ENCODE measurements at places on chromosomes 1 and 21.

- DNase-seq, result peak; percentile 73
Measured at GRCh38 chr1:89271341-89272015, 1.2 kb downstream of the GBP5 start.

GRCh38 chr1:27301582-27302199 lies 20.3 kb upstream of the TMEM222 start:
- no peak for DNase-seq

- peak; percentile 47 for DNase-seq
Measured at GRCh38 chr1:166836733-166837132, 2.5 kb upstream of the POGK start.

DNA sequence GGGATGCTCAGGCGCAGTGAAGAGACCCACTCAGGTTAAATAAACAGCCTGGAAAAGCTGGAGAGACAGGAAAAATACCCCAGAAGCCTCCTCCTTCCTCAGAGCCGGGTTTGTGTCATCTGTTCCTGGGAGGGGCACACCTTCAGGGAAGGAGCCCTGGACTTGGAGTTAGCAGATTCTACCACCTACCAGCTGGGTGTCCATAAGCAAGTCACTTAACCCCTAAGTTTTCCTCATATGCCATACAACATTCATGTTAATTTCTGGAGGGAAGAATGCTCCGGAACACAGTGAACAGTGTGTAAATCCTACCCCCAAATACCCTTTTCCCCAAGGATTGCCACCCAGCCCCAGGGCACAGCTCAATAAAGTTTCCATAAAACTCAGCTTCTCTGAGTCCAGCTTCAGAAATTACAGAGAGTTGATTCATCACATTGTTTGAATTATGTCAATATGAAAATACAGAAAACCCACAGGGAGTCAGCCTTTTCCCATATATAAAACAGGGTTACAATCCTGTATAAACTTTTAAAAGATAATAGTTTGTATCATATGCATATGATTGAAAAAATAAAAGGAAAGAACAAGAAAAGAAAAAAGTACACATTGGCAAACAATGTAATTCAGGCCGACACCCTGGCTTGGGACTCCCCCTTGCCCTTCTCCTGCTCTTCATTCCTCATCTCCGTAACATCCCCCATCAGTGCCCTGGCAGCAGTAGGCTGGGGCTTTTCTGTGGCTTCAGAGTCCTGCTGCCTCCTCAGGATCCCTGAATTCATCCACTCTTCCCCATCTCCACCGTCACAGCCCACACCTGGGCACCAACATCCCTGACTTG lies 291.8 kb upstream of the USP24 start:
- peak; percentile 40 for DNase-seq

- DNase-seq, result no peak
Measured at GRCh38 chr1:190243056-190243455, 234.6 kb downstream of the BRINP3 start.

GRCh38 chr1:214136324-214136919 lies 144.5 kb upstream of the SMYD2 start:
- no peak for DNase-seq

DNA sequence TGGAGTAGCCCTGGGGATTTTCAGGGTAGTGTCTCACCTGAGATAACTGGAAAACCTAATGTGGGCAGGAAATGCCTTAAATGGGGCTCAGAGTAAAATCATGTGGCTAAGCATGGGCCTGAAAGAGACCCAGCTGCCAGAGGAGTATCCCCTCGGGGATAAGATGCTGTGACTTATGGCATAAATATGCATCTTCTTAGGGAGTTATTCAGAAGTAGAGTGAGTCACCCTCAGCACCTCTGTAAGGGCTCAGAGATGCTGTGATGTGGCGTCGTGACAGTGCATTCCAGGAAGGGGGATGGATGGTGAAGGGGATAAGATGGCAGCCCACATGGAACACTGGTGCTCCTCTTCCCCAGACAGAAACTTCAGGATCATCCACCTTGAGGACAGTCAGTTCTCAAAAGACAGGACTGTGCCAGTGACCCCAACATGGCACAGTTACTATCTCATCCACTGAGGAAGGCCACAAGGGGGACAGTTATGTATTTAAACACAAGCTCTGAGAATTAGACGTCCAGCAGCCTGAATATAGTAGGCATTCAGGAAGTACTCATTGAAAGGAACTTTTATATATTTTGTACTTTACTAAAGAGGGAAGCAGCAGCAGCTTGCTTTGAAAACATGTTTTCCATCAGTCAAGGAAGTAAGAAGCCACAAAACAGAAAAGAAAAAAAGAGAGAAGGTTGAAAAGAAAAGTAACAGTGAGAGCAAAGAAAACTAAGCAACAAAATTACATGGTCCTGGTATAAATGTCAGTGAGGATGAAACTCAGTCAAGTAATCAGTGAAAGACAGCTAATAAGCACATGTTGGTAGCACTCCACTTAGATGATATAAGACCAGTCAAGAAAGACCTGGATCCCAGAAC lies 8.3 kb downstream of the IL24 start:
- peak; percentile 97 for DNase-seq

- DNase-seq, result no peak
Measured at GRCh38 chr1:33119050-33119449, 38.1 kb downstream of the AZIN2 start.

DNA sequence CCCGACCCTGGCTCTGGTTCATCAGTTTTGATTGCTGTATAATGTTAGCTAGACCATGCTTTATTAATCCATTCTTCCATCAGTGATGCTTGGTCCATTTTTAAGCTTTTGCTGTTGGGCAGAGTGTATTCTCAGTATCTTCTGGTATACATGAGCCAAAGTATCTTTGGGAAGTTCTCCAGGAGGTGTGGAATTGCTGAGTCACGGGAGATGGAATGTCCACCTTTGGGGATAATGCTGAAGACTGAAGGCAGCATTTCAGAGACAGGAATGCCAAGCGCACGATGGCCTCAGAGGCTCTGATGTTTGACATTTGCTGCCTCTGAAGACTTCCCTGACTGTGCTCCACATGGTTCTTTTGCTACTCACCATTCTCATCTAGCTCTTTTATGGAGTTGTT lies 266.3 kb upstream of the KAZN start:
- no peak for DNase-seq

DNA sequence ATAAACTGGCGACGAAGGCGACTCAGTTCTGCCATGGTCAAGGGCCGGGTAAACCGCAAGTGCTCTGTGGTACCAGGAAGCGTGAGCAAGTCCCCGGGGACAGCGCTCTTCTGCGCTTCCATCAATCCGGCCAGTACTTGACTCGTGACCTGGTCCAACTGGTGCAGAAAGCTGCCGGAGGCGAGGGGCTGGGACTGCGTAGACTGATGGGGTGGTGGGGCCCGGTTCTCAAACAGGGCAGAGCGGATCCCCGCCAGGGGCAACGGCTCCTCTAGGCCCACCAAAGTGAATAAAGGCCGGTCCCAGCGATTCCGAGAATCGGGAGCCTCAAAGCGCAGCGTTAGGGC lies 852 bp downstream of the KTI12 start:
- DNase-seq, result no peak

- peak; percentile 97 for DNase-seq
Measured at GRCh38 chr1:203706444-203706843, 58.5 kb upstream of the LAX1 start.

DNA sequence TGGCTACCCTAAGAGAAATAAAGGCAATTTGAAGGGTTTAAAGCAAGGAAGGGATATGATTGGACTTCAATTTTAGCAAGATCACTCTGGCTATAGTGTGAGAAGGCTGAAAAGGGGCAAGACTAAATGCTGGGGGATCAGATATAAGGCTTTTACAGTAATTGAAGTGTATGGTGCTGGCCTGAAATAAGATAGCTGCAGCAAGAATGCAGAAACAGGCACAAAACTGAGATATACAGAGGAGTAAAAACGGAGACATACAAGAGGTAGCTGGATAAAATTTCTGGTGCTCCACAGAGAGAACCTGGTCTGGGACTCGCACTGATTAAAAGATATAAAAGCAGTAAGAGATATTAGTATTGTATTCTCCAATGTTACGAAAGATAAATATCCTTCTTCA lies 92.0 kb downstream of the DENND1B start:
- DNase-seq, result no peak

DNA sequence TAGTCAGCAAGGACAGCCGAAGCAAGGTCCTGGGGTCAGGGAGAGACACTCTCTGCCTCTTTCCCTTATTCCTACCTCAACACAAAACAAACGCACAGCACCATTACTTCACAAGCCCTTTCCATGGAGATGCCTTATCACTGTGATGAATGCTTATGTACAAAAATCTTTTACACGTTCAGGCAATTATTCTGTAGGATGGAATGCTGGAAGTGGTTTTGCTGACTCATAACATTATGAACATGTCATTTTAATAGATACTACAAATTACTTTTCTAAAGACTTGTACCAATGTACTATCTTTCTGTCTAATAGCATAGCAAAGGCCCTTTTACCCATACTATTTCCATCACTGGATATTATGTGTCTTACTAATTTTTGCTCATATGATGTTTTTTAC lies 98.4 kb downstream of the TTLL7 start:
- peak; percentile 78 for DNase-seq

GRCh38 chr1:2984399-2985061 lies 36.7 kb upstream of the ACTRT2 start:
- no peak for DNase-seq

GRCh38 chr1:45337630-45338325 lies 2.2 kb upstream of the TOE1 start:
- DNase-seq, result no peak

DNA sequence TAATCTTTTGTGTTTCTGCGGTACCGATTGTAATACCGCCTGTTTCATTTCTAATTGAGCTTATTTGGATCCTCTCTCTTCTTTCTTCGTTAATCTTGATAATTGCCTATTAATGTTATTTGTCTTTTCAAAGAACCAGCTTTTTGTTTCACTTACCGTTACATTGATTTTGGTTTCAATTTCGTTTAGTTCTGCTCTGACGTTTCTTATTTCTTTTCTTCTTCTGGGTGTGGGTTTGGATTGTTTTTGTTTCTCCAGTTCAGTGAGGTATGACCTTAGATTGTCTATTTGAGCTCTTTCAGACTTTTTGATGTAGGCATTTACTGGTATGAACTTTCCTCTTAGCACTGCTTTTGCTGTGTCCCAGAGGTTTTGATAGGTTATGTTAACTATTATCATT lies 9.4 kb downstream of the OR2M2 start:
- DNase-seq, result no peak

DNA sequence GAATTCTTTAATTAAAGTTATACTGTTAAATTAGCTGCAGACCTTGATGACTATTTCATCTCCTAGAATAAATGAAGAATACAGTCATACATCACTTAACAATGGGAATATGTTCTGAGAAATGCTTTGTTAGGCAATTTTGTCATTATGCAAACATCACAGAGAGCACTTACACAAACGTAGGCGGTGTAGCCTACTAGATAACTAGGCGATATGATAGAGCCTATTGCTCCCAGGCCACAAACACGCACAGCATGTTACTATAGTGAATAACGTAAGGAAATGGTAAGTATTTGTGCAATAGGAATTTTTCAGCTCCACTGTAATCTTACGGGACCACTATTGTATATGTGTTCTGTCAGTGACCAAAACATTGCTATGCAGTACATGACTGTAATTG lies 37.6 kb upstream of the DESI2 start:
- no peak for DNase-seq

DNA sequence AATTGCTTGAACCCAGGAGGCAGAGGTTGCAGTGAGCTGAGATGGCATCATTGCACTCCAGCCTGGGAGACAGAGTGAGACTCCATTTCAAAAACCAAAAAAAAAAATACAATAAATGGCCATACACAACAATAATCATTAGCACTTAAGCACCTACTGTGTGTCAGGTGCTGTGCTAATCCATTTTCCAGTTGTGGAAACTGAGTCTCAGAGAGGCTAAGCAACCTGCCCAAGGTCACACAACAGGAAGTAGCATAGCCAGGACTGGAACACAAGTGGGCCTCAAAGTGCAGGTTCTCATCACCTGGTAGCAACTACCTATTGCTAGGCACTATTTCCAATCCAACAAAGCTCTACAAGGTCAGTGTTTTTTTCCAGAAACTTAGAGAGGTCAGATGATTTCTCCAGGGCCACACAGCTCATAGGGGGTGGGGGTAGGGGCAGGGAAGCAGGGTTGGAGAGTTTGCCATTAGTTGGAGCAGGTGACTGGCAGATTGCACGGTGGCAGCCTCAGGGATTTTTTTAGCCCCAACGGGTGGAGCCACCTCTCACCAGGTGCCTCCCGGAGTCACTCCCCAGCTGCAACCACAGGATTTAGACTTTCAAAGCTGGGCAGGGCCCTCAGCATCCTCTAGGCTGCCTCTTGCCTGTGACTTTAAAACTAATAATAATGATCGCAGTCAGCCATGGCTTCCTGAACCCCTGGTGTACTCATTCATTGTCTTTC lies 52.5 kb upstream of the ID3 start:
- DNase-seq, result no peak

GRCh38 chr1:183914276-183914675 lies 109.4 kb downstream of the RGL1 start:
- no peak for DNase-seq

DNA sequence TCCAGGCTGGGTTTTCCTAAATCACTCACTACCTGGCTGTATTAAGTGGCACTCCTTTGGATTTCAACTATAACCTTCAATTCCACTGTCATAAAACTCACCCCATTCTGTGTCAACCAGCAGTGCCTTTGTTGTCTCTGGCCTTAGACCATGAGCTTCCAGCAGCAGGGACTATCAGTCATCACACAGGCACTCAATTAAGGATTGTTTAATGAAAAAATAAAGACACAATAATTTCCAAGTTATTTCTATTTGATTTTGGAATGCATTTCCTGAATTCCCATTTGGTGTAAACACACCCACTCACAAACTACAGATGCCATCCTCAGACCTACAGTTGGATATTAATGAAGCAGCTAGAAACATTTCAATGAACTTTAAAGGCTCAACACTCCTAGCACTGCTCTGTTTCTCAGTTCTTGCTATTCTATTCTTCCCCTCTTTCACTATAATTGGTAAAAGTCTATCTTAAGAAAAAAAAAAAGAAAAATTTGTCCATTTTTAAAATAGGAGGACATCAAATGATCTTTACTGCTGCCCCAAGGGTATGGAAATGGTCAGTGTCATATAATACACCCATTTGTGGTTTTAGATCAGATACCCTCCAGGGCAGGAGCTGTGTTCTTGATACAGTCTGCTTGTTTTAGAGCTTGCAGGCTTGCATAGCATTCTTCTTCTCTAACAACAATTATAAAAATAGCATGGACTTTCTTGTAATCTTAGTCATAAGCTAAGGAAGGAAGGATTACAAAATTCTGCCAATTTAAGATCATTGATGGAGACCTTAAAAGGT lies 156.4 kb downstream of the PTGER3 start:
- no peak for DNase-seq

- DNase-seq, result no peak
Measured at GRCh38 chr1:54808443-54809207, 7.5 kb upstream of the TTC22 start.

GRCh38 chr1:155334962-155335361 lies 14.3 kb downstream of the RUSC1 start:
- no peak for DNase-seq

DNA sequence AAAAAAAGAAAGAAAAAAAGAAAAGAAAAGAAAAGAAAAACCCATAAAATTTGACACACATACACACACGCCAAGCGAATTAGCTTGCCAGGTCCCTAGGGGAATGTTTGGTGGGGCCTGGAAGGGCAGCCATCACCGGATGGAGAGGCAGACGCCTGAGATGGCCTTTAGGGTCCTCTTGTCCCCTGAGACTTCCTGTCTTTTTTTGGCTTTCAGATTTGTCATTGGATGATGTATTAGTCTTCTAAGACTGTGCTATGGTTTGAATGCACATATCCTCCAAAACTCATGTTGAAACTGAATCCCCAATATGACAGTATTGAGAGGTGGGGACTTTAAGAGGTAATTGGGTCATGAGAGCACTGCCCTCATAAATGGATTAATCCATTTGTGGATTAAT lies 211.8 kb downstream of the TOMM20 start:
- no peak for DNase-seq

Measured in mammary epithelial cell (primary cell).